ENCODE measurements at places on chromosomes 16 and 17.

DNA sequence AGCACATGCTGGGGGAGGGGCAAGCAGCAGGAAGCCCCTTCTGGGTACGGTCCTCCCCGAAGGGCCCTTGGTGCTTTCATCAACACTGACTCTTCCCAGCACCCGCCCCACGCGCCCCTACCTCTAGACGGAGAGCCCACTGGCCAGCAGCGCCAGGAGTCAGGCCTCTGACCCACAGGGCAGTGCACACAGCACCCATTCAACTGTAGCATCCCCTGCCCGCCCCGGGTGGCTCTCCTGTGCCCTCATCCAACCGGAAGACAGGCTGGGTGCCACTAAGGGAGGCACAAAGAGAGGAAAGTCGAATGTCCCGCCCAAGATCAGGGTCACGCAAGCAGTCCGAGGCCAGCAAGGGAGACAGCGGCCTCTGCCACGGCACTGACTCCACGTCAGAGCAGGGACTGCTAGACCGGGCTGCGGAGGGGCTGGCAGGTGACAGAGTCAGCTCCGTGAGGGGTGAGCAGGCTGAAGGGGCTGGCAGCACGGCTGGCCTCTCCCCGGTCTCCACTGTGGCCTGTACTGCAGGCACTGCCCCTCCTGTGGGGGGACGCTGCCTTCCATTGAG is 9.8 kb downstream of the MSRB1 start:
- no peak for DNase-seq

DNA sequence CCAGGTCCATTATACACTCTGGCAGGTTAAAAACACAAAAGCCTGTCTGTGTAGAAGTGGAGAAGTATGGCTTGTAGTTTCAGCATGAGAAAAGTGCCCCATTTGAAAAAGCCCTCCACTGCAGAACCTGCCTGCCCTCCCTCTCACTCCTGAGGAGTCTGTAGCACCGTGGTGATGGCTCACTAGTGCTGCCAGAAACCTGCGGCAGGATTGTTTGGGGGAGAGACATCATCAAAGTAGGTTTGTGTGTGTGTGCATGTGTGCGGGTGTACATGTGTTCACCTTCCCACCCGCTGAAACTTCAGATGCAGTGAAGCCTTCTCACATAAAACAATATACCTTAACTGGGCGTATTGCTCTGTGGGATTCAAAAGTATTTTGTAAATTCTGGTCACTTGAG is 26.9 kb downstream of the NDEL1 start:
- no peak for DNase-seq

DNA sequence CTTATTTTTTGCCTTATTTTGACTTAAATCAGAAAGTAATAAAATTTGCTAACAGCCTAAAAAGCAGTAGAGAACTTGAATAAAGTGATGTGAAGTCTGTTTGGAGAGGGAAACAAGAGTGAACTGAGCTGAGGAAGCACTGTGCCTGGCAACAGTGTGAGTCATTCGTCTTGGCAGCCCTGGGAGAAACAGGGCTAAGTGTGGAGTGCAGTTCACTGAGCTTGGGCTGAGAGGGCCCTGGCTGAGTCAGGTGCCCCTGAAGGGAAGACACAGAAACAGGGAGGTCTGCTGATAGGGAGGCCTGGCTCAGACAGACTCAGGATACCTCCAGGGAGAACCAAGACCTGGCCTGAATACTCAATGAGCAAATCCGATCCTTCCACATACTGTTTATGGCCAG is 132.1 kb downstream of the HS3ST4 start:
- DNase-seq: no peak

DNA sequence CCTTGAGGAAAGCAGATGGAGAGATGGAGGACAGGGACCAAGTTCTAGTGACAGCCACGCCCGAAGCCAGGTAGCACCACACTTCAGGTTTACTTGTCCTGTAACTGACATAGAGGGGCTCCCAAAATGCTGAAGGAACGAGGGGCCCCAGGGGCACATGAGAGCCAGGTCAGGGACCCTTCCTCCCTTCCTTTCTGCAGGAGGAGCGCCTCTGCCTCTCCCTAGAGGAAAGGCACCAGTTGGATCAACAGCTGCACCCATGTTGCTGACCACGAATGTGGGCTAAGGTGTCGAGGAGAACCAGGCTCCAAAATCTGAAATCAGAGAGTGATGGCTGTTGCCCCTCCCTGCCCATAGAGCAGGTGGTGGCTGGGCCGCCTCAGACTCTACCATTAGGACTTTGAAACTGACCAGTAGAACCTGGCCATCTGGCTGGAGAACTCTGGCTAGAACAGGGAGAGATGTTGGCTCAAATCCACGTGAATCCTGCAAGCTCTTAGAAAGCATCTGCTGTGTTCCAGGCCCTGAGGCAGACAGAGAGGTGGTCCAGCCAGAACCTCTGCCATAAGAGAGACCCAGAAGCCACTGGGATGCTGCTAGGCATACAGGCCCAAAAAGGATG is 218.8 kb downstream of the KATNIP start:
- DNase-seq: no peak

DNA sequence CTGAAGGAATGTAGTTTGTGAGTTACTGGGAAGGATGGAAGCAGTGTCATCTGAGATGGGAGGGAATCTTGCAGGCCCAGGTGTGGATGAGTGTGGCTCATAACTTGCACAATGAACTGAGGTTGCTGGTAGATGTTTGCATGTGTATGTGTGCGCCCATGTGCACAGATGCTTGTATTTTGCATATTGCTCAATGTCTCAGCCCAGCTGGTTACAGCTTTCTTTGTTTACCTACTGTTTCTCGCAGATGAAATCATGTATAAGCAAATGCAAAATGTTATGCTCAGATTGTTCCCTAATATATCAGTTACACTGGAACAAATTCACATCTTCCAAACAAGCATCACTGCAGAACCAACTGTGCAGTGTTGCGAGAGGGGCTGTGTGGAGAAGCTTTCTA is 452.2 kb upstream of the EEF2KMT start:
- DNase-seq: no peak

- DNase-seq: no peak
Measured at GRCh38 chr17:33082529-33083173, 91.0 kb downstream of the SPACA3 start.

GRCh38 chr17:82627405-82627804 is 20.8 kb downstream of the WDR45B start:
- DNase-seq: no peak

GRCh38 chr17:59858167-59858816 is 34.5 kb downstream of the TUBD1 start:
- DNase-seq: no peak

GRCh38 chr17:67469208-67469980 is 92.3 kb downstream of the PITPNC1 start:
- no peak for DNase-seq

- DNase-seq: no peak
Measured at GRCh38 chr17:33521784-33522183, 228.7 kb upstream of the ASIC2 start.

GRCh38 chr17:74235040-74235581 is 21.7 kb downstream of the TTYH2 start:
- DNase-seq: no peak

DNA sequence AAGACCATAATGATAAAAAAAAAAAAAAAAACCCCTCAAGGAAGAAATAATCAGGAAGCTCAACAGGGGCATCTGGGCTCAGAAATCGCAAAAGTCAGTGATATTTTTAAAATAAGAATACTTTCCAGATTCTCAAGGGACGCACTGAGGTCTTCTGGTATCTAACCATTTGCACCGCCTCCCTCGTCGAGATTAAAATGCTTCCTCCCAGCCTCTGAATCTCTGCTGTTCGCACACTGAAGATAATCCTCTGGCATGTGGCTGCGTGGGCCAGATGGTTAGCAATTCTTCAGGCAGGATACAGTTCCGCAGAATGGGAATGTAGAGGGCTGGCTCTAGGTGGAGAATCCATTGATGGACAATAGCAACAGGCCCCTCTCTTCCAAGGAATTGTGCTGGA is 211.7 kb upstream of the CDH5 start:
- DNase-seq: no peak

DNA sequence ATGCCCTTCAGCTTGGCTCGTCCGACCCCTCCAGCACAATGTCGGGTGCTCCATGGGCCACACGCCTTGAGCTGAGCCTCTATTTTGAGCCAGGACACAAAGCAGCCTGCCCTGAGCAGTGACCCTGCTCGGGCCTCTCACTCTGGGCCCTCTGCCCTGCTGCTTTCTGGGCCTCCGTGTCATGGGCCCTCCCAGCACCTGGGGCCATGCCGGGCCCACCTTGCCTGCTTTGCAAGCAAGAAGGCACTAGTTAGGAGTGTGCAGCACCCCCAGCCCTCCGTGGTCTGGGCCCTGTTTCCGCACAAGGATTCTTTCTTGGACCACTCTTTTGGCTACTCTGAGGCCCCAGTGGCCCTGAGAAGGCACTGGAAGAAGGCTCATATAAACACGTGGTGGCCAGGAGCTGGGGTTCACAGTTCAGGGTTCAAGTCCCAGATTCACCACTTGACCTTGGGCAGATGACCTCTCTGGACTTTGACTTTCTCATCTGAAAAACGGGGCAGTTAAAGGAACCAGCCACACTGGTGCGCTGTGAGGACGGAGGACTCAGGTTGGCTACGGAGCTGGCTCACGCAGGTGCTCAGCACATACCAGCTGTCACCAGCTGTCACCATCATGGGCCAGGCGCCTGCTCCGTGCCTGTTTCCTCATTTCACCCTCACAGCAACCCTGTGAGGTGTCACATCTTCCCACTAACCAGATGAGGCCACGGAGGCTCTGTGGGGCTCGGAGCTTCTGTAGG is 166.0 kb upstream of the GSE1 start:
- DNase-seq: no peak

- DNase-seq: no peak
Measured at GRCh38 chr17:47604598-47604927, 45.2 kb upstream of the KPNB1 start.

- DNase-seq: no peak
Measured at GRCh38 chr17:39667262-39667944, 850 bp upstream of the PNMT start.

DNA sequence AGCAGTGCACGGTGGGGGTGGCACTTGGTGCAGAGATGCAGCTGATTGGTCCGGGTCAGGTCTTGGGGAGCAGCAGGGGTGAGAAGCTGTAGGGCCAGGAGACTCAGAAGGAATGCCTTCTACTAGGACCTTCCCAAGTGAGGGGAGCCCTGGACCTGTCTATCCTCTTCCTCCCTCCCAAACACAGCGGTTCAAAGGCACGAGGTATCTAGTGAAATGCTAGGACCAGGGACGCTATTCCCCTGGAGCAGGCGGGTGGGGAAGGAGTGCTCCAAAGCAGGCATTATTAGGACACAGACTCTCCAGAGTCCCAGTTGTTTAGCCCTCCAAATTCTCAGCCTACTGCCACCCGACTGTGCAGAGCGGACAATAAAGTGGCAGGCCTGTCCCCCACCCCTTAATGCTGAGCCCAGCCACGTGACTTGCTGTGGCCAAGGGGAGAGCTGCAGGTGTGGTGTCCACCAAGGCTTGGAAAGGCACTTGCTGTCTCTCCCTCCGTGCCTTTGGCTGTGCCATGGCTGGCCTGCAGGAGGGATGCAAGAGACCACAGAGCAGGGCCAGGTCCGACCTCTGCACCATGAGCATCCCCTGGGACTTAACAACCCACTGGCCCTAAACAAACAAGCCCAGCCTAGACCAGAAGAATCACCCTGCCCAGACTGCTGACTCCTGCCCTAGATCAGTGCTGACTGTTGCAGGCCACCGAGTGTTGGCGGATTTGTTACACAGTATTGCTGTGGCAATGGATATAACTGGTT is 97.2 kb downstream of the TBC1D16 start:
- no peak for DNase-seq

GRCh38 chr17:38900978-38901656 is 24.3 kb upstream of the LASP1NB start:
- no peak for DNase-seq

DNA sequence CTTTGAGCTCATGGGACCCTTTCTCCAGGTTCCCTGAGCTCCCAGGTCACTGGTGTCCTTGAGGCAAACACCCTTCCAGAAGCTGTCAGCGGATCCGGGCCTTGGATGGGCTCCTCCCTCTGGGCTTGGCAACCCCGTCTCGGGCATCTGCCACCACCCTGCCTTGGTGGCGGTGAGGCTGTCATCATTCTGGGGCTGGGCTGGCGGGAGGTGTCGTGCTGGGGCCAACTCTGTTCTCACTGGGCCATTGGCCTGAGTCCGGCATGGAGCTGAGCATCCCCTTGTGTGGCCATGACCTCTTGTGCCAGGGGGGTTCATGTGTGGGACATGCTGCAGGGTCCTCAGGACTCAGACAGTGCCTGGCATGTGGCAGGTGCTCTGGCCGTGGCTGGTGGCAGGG is 197.6 kb downstream of the LAT start:
- no peak for DNase-seq

- no peak for DNase-seq
Measured at GRCh38 chr16:3646348-3646920, 8.1 kb upstream of the DNASE1 start.

GRCh38 chr16:83308414-83308813 is 499.4 kb upstream of the HSBP1 start:
- DNase-seq: no peak

GRCh38 chr17:36545077-36545464 is 352 bp downstream of the GGNBP2 start:
- no peak for DNase-seq

DNA sequence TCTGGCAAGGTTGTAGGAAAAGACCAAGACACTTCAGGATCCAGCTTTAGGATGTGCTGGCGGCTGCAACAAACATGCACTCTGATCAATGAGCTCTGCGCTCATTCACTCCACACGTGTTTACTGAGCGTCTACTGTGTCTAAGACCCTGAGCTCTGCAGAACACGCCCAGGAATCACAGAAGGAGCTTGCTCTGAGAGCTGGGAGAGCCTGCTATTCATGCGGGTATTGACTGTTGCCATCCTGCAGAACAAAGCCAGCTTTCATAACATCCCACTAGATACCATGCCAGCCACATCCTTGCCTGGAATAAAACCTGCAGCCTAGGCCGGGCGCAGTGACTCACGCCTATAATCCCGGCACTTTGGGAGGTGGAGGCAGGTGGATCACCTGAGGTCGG is 44.1 kb downstream of the NXN start:
- DNase-seq: no peak

DNA sequence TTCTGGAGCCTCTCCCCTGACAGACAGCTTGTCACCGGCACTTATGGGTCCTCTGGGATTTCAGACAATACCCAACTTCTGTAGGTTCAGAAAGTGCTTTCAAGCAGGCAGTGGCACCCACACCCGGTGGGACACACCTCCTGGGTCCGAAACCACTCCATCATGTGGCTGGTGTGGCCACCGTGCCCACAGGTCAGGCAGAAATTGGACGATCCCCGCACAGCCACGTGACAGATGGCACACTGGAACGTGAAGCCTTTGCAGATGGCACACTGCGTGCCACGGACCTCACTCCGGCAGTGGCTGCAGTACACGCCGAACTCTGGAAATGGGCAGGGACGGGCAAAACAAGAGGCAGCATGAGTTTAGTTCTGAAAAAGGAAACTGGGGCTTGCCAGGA is 99.5 kb upstream of the FA2H start:
- DNase-seq: no peak

DNA sequence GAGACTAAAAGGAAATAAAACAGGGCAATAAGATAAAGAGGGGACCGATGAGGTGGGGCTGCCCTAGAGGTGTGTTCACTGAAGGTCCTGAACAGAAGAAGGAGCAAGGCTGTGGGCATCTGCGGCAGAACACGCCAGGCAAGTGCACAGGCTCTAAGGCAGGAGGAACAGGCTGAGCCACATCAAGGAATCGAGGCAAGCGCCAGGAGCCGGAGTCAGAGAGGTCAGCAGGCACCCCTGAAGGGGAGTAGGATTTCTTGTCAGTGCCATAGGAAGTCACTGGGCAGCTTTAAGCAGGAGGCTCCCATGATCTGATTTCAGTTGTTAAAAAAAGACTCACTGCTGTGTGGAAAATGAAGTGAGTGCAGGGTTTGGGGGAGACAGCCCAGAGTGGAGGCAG is 186.5 kb downstream of the KATNIP start:
- DNase-seq: no peak

GRCh38 chr16:72129976-72130656 is 36.5 kb downstream of the DHX38 start:
- DNase-seq: no peak

All from stimulated activated CD8-positive, alpha-beta memory T cell treated with anti-CD3 and anti-CD28 coated beads, Interleukin-7, amount 100 ng/mL, for 1 hour (primary cell).